Stimulated activated CD4-positive, alpha-beta T cell treated with anti-CD3 and anti-CD28 coated beads, Interleukin-1b, Interleukin-23, amount 100 ng/mL, for 48 hours (primary cell): ENCODE measurements at places on chromosomes 11 and 22.

DNA sequence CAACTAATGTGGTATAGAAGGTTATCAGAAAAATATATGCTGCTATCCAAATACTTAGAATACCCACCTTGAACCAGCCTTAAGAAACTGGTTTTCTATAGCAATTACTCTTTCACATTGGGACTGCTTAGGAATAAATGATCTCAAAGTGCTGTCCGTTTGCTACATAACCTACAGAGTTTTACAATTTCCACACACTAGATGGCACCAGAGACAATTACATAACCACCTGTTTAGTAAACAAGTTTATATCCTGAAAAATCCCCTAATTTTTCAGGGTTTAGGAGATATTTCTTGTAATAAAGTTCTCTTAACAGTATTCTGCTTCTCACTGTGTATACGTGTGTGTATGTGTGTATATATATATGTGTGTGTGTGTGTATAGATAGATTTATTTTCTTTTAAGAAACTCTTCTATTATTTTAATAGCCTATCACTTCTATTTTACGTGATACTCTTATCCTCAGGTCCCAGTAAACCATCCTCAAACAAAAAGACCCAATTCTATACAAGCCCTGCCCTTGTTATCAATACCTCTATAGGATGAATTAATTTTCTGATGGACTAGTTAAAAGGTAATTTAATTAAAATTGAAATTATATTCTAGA lies 6.7 kb upstream of the OR5I1 start:
- no peak for DNase-seq

DNA sequence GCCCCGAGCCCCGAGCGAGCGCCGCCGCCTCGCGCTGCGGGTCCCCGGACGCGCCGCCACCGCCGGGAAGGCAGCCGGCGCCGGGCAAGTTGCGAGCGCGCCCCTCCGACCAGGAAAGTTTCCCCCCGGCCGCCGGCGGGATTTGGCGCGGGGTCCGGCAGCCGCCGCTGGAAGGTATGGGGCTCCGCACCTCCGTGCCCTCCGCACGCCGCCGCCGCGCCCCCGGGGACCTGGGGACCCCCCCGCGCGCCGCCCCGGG lies 281 bp downstream of the TSPAN18 start:
- DNase-seq: no peak

DNA sequence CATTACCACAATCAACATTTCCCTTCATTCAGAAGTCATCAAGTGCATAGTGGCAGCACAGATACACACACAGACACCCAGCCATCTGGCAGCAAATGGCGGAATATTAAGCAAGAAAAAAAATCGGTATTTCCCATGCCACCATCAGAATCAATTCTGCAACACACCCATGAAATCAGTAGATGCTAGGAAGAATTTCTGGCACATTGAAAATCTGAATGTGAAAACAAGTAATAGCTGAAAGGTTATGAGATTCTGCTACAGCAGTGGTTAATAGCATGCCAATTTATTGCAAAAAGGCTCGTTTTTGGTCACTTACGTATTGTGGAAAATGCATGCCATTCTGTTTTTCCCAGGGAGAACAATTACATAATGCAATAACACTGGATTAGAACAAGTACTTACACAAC lies 91.1 kb downstream of the PICALM start:
- no peak for DNase-seq

DNA sequence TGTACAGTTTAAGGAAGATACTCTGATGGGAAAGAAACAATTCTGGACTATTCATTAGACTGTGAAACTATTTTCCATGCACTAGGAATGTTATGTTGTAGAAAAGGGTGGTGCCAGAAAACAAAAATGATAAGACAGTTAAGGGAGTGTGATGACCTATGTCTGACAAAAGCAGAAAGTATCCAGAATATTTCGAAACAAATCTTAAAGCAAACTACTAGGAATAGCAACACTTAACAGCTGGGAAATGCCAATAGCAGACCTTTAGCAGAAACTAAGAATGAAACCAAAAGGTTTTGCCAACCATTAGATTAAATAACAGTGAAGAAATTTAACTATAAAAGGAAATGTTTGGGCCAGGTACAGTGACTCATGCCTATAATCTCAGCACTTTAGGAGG lies 3.3 kb upstream of the ARHGAP20 start:
- DNase-seq: no peak
